Ecto neural progenitor cell (in vitro differentiated cells): ENCODE measurements at places on chromosomes 1 and 21.

DNA sequence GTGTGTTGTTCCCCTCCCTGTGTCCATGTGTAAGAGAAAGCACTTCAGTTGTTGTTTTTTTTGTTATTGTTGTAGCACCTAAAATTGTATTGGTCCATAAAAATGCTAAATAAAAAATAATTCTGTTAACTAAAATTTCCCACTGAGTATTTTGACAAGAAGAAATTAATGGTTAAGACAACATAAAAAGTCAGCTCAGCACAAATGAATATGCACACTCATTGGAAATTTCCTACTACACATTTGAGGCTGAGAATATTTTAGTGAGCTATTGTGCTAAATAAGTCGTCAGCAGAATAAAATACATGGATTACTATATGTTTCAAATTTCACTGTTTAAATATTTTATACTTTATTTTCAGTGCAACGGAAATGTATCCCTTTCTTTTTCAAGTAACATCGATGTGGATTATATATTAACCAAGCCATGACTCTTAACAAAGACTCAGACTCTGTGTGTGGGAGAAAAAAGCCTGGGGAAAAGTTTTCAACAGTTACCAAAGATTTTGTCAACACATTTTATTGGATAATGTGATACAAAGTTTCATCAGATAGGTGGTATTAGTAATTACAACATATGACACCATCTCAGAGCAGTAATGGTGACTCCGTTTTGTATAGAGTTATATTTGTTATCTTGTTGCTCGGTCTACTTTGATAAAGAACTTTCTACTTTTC lies 63.4 kb downstream of the LYPLAL1 start:
- no peak for DNase-seq

GRCh38 chr1:24862775-24863483 lies 67.1 kb downstream of the RUNX3 start:
- no peak for DNase-seq

GRCh38 chr1:20992322-20993056 lies 184.2 kb downstream of the EIF4G3 start:
- DNase-seq: no peak

GRCh38 chr1:94737124-94737998 lies 82.8 kb upstream of the SLC44A3 start:
- no peak for DNase-seq

- DNase-seq: no peak
Observed at GRCh38 chr1:198986442-198986841, 347.6 kb downstream of the PTPRC start.

DNA sequence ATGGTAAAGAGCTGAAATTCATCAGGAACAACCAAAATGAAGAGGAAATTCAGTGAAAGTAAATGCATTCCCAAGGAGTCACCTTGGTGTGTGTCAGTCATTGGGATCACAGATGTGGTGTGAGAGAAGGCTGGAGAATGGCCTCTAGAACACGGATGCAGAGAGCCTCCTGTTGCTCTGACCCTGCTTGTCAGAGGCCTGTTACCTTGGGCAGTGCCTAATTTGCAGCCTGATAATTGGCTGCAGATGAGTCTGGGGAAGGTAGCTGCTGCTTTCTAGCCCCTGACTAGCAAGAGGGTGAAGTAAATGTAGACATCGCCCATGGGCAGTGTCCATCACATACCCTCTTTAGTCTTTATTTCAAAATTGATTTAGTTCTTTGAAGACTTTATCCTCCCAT lies 3.3 kb downstream of the GCSAML start:
- DNase-seq: no peak

GRCh38 chr1:156126630-156127534 lies 12.4 kb downstream of the LMNA start:
- no peak for DNase-seq

- peak; percentile 36 for DNase-seq
Observed at GRCh38 chr1:5913078-5913845, 79.0 kb downstream of the NPHP4 start.

- peak; percentile 64 for DNase-seq
Observed at GRCh38 chr21:42671778-42672593, 18.6 kb downstream of the PDE9A start.

DNA sequence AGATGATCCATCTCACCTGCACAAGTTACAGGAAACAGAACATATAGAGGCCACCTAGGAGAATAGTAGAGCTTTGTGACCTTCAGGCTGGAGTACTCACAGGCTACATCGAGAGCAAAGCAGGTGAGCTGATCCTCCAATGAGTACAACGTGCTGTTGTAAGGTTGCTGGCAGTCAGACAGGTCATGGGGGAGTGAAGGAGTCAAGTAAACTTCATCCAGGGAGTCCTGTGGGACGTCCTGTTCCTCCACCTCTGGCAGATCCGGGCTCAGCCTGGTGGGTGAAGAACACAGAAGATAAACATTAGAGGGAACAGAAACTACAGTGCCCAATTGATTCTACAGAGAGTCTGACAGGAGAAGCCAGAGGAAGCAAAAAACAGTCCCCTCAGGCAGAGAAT lies 62.5 kb downstream of the PRKAB2 start:
- DNase-seq: no peak

GRCh38 chr1:32881871-32882850 lies 4.1 kb upstream of the HPCA start:
- no peak for DNase-seq

DNA sequence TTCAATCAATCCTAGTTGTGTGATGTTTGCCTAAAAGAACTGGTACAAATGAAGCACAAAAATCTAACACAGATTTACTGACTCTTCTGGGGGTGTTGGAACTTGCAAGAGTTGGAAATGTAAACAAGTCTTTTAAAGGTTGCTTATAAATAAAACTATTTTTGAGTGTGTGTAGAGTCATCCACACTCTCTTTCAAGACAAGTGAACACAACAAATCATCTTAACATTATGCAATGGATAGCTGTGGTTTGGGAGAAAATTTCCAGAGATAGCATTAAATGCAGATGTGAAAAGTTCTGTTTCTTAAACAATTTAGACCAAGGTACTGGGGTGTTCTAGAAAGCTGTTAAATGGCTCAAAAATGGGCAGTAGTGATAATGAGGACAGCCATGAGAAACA lies 28.7 kb downstream of the C1orf87 start:
- no peak for DNase-seq

GRCh38 chr1:247224822-247225221 lies 31.1 kb upstream of the VN1R5 start:
- DNase-seq: no peak

DNA sequence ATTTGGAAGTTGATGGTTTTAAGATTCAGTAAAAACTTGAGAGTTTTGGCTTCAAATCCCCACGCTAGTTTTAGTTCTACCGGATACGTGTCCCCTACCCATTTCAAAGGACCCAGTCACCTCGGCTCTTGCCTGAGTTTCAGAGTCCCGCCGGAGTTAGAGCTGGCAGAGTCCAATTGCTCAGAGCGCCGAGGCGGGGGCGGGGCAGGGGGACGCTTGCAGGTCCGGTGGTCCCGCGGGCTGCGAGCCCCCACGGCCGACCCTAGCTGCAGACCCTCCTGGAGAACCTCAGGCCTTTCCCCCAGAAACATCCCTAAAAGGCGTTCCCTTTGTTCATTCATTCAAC lies 765 bp upstream of the VPS45 start:
- peak; percentile 85 for DNase-seq

DNA sequence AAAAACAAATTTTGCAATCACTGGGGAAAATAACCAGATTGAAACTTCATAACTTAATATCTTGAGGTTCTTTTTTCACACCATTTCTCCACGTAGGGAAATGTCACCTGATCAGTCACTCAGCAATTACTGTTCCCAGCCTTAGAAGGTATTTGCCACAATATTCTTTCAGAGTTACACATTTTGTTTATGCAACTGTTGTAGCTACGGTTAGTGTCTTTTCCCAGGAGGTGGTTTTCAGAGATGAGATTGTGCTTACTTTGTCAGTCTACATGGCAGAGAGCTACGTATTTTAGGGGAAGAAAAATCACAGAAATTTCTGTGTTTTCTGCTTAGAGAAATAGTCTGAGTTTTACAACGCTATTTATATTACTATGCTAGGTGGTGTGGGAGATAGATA lies 792.8 kb upstream of the B3GALT2 start:
- DNase-seq: no peak

GRCh38 chr1:111569913-111570312 lies 49.7 kb upstream of the RAP1A start:
- no peak for DNase-seq

DNA sequence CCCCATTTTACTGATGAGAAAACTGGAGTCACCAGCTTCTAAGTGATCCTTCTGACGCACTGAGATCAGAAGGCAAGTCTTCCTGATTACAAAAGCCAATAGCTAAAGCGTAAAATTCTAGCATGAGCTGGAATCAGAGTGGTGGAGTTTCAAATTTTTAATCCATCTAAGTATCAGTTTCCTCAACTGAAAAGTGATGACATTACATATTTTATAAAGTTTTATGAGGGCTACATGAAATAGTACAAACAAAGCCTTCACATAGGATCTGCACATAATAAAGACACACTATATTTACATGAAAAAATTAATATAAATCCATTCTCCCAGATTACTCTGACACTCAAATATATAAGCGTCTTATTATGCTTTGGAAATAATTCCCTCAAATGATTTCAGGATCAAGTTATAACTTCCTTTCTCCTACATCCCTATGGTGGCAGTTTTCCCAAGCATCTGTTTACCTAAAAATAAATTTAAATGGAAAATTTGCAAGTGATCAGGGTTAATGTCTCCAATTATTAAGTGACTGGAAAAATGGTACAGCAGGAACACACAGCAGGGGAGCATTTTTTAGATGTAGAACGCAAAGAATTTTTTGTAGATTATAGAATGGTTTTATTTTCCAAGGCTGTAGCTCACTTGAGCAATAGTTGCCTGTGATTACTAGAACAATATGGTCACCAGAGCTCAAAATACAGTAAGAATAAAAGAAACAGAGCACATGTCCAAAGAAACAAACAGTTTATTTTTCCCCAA lies 490.4 kb upstream of the C1orf87 start:
- DNase-seq: no peak

DNA sequence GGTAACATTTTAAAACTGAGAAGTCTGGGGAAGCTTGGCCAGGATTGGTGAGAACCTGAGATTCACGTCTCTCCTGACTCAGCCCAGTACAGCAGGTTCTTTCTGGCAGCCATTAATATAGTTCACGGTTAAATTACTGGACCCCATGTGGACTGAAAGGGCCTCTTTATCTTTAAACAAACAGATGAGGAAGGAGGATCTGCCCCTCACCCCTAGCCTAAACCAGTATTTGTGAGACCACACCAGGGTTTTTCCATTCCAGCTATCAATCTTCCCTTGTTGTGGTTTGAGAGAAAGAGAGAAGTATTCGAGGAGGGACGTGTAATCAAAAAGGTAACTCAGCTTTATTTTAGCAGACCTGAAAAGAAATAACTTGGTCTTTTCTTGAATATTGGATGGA lies 137.1 kb downstream of the PROX1 start:
- no peak for DNase-seq

DNA sequence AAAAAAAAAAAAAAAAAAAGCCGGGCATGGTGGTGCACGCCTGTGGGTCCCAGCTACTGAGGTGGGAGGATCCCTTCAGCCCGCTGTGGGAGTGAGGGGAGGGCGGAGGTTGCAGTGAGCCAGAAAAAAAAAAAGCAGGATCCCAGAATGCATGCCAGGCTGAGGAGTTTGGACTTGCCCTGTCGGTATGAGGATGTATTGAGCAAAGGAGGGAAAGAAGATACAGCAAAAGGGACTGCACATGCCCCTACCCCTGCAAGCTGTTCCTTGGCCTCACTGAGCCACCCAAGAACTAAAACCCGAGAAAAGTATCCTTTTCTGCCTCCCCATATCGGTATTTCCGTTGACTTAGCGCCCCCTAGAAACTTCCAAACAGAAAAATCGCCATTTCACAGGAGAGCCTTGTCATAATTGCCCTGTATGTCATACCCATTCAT lies 1.3 kb upstream of the GPATCH4 start:
- DNase-seq: no peak

GRCh38 chr1:68015369-68015768 lies 35.1 kb downstream of the DIRAS3 start:
- no peak for DNase-seq

GRCh38 chr1:229248821-229249817 lies 21.8 kb upstream of the RAB4A start:
- no peak for DNase-seq

DNA sequence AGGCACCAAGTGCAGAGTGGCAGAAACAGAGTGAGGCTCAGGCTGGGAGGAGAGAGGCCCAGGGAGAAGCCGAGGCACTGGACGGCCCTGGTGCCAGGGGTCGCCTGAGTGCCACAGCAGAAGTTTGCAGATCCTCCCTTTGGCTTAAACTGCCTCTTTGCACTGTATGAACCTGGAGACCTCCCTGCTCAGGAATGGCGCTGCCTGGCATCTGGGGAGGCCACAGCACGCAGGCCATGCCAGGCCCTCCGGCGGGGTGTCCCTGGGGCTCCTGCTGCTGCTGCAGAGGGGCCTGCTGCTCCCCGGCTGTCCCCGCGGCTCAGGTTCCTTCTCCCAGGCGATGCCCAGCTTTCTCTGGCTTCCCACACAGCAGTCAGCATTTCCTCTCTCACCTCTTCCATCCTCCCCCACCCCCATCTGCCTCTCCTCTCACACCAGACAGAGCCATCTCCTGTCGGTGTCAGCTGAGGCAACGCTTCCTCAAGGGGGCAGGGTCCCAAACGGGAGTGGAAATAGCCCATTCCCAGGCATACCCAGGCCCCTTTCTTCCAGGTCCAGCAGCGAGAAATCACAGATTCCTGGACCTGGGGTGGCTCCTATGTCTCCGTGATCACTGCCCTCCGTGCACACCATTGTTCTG lies 35.2 kb downstream of the SYT6 start:
- no peak for DNase-seq

- no peak for DNase-seq
Observed at GRCh38 chr1:113103048-113103447, 30.1 kb downstream of the LRIG2 start.

GRCh38 chr1:112925015-112925414 lies 31.0 kb downstream of the SLC16A1 start:
- DNase-seq: no peak

GRCh38 chr1:35633547-35633946 lies 7.8 kb downstream of the PSMB2 start:
- DNase-seq: no peak

DNA sequence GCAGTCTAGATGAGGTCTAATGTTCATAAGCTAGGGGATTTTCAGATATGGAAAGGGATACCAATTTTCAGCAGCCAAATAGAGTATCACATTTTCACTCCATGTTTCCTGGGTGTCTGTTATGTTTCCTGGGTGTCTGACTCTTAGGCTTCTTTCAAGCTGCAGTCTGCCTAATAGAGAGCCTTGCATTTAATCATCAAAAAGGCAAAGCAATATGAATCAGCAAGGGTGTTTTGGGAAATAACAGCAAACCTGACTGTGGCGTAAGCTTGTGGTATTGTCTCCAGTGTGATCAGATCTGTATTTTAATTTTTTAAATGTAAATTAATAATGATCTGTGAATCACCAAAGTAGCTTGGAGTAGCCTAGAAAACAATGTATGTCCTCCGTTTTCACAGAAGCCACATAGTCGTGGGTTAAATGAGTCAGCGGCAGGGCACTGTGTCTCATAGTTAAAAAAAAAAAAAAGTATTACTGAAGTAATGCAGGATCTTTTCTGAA lies 10.4 kb downstream of the LGALS8 start:
- no peak for DNase-seq

- DNase-seq: peak; percentile 62
Observed at GRCh38 chr1:151282883-151283725, 1.0 kb downstream of the ZNF687 start.
